ENCODE measurements at places on chromosomes 4 and X.

DNA sequence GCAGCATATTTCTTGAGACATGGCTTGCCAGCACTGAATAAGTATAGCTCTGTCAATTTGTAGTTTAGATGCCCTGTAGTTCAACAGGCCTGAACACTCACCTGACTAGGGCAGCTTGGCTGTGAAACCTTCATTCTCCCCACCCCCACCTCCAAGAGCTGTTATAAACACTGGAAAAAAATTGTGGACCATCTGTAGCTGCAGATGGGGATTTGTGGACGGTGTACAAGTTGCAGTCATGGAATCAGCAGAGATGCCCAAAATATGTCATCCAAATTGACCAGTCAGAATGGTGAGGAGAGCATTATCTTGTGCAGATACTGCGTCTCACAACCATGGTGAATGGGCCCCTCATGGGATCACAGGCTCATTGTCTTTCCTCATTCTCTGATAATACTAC is 76.2 kb upstream of the PAQR3 start:
- DNase-seq, result no peak

DNA sequence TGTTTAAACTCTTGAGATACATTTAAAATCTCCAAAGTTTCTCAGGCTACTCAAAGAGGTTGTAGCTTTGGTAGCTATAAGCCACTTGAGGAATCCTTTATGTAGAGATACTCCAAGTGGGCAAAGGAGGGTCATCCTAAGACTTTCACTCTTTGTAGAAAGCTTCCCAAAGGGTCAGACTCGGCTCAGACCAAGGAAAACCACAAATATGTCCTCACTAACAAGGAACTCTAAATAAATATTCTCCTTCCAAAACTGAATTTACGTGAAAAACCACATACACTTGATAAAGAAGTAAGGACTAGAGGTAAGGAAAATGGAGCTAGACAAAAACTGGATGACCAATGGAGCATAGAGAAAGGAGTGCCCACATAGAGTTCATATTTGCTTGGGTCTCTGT is 41.7 kb upstream of the DDX60 start:
- no peak for DNase-seq

DNA sequence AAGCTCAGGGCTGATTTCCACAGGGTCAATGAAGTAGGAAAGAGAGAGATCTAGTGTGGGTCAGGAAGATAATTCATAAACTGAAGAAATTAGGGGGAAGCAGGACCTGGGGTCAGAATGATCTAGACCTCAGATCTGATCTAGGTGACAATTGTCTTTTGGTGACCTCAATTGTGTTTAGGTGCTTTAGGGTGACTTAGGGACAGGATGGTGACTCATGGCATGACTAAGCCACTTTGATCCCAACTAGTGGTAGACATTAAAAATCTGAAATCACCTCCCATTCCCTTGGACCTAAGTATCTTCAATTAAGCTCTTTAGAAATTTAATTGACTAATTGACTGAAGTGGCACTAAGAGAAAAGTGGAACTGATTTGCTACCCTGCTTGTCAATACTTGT is 36.7 kb upstream of the GRXCR1 start:
- no peak for DNase-seq

GRCh38 chrX:13153796-13154195 is 109.4 kb upstream of the FAM9C start:
- no peak for DNase-seq

DNA sequence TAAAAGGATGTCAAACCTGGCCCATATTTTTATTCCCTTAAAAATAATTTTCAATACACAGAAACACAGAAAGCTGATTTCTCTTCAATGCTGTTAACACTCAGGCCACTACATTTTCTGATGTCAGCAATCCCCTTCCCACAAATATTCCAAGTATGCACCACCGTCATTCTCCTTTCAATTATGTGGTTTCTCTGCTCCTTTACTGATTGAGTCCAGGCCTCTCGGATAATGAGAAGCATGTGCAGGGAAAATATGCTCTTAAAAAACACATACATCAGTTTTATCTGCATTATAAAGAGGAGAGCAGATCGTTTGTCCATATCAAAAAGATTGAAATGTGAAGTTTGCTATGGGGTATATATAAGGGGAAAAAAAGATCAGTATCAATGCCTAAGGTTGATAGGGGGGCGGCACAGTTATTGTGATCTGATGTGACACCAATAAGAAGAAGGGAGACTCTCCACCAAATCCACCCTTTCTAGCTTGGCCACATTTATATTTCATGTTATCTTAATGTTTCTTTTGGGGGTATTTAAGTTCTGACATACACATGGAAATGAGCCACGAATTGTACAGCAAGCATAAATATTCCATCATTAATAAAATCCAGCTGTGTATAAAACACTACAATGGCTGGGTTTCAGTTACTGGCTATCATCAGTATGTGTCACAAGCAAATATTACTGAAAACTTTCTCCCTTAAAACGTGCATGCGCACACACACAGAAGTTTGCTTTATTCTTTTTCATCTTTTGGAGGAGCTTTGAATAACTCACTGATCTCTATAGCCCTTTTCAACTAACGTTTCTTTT is 6.4 kb downstream of the AMOT start:
- no peak for DNase-seq

DNA sequence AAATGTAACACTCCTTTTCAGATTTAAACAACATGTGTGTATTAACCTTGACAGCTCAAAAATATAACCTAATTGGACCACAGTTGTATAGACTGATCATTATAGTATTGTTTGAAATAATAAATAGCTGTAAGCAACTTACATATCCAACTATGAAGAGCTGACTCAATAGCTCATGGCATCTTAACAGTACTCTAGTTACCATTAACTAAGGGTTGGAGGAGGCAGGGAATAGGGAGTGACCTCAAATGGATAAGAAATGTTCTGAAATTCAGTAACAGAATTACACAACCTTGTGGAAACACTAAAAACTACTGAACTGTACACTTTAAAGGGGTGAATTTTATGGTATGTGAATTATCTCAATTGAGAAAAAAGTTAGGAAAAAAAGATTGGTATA is 136.5 kb upstream of the CPEB2 start:
- no peak for DNase-seq

DNA sequence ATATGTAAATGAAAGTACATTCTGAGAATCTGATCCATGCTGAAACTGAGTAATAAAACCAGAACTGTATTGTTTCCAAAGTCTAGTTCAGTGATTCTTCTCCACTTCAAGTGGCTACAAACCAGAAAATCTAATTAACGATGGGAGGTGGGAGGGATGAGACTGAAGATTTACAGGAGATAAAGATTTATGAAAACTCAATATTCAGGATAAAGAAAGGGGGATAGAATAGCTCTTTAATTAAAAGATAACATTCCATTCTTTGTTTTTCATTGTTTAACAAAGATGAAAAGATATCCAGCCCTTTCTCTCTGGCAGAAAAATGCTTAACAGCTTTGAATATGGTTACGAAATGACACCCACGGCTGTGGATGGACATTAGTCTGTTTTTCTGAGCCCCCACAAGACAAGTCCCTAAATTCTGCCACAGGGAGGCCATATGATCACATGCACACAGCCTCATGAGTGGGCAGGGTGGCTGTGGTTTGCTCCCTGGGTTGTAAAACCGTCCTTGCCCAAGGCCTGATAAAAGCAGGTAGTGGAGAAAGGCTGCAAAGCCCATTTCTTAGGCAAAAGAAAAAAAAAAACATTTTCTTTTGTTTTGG is 36.4 kb downstream of the TMEM150C start:
- DNase-seq, result no peak

DNA sequence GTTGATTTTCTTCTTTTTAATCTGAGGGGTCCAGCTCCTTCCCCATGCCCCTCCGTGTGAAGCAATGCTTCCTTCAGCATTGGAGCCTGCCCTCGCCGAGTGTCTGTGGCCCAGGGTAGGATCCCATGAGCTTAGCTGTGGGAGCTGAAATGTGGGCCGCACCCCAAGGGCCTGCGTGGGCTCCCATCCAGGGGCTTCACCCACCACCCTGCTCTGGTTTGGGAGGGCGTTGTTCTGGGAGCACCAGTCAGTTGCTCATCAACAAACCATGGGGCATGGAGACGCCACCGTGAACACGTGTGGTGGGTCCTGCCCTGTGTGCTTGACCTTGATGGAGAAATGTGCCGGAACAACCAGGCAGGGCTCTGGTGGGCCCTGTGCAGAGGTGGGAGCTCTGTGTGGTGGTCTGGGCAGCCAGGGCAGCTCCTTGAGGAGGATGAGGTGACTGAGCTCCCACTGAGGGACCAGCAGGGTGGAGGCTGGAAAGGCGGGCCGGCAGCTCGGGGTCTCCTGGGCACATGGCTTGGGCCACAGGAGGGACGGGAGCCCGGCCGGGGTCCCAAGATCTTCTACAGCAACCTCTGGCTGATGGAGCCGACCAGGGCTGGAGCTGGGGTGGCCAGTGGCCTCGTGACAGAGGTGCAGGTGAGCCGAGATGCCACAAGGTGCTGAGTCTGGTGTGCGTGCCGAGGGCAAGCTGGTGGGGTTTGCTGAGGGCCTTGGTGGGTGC is 39.6 kb upstream of the NKX1-1 start:
- DNase-seq, result no peak

GRCh38 chr4:37389967-37390580 is 145.5 kb downstream of the NWD2 start:
- peak; percentile 49 for DNase-seq

DNA sequence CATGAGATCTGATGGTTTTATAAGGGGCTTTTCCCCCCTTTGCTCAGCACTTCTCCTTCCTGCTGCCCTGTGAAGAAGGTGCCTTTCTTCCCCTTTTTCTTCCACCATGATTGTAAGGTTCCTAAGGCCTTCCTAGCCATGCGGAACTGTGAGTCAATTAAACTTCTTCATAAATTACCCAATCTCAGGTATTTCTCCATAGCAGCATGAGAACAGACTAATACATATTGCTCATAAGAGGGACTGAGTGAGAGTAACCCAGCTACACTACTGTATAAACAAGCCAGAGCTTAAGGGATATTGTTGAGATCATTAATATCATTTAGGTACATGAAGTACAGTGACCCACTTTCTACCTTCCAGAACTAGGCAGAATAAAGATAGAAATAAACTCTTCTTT is 102.9 kb downstream of the TEX13A start:
- no peak for DNase-seq

DNA sequence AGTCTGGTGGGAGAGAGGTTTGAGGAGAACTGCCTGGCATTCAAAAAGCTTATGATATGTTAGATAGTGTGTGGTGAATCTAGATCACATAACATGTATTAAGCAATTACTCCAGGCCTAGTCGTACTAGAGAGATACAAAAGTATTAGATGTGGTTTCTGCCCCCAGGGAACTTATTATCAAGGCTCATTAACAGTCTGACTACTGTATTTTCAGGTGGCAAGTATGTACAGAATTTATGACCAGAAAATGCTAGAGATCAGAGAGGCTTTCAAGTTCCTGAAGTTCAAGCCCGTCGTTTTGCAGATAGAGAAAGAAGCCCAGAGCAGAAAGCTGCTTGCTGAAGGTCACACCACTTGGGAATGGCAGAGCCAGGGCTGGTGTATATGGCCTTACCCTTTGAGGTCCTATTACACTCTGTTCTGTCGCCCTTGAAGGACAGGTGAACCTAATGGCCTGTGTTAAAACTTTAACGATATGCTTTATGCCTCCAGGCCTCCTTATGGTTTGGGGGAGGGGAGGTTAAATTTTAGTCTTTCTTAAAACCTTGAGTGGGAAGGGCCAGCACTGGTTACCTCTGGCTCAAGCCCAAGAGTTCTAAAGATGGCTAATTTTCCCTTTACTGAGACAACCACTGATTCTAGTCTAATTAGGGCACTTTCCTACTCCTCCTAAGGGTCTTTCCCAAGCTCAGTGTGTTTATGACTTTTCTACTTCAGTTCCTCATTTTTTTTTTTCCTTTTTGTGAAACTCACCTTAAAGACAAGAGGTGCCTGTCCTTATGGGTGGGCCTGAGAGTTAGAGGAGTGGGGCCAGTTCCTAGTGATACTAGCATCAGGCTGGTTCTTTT is 19.9 kb downstream of the TMEM164 start:
- DNase-seq, result no peak

GRCh38 chr4:165597581-165598480 is 219.0 kb downstream of the CPE start:
- DNase-seq, result no peak

DNA sequence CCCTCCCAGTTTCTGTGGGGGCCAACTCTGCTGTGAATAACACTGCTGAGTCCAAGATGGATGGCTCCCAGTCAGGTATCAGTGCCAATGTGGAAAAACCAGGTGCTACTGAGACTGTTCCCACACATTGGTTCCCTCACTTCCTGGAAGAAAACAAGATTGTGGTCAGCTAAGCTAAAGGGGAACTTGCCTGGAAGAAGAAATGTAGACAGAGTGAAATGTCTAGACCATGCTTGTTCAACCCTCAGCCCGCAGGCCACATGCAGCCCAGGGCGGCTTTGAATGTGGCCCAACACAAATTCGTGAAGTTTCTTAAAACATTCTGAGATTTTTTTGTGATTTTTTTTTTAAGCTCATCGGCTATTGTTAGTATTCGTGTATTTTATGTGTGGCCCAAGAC is 28.6 kb upstream of the UTP14A start:
- DNase-seq, result no peak

GRCh38 chrX:22024577-22024976 is 7.5 kb upstream of the PHEX start:
- no peak for DNase-seq

GRCh38 chrX:7889680-7890079 is 37.5 kb downstream of the PNPLA4 start:
- DNase-seq, result no peak

DNA sequence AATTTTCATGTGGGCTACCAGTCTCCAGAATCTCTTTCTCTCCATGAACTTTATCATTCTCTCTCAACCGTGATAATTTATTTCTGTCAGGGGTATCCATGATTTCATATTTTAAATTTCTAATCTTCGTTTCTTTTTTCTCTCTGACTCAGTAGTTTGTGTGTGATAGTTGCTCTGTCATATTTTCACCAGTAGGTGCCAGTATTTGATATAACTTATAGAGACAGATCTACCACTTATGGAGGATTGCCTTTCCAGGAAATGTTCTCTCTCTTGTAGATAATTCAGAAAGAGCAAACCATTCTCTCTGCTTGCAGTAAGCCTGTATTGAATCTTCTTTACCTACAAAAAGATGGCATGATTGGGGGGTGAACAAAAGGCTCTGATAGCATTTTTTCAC is 79.3 kb upstream of the DYNLT3 start:
- peak; percentile 22 for DNase-seq

GRCh38 chr4:145644699-145645098 is 25.5 kb downstream of the MMAA start:
- DNase-seq, result peak; percentile 67

DNA sequence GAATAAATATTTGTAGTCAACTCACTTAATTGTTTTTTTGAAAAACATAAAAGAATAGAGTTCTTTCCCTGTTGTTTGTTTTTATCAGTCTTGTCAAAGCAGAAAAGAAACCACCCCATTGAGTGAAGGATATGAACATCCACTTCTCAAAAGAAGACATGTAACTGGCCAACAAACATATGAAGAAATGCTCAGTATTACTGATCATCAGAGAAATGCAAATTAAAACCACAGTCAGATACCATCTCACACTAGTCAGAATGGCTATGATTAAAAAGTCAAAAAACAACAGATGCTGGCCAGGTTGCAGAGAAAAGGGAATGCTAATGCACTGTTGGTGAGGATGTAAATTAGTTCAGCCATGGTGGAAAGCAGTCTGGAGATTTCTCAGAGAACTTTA is 326.1 kb upstream of the EMCN start:
- no peak for DNase-seq
